ENCODE measurements at places on chromosomes 13 and 19.

DNA sequence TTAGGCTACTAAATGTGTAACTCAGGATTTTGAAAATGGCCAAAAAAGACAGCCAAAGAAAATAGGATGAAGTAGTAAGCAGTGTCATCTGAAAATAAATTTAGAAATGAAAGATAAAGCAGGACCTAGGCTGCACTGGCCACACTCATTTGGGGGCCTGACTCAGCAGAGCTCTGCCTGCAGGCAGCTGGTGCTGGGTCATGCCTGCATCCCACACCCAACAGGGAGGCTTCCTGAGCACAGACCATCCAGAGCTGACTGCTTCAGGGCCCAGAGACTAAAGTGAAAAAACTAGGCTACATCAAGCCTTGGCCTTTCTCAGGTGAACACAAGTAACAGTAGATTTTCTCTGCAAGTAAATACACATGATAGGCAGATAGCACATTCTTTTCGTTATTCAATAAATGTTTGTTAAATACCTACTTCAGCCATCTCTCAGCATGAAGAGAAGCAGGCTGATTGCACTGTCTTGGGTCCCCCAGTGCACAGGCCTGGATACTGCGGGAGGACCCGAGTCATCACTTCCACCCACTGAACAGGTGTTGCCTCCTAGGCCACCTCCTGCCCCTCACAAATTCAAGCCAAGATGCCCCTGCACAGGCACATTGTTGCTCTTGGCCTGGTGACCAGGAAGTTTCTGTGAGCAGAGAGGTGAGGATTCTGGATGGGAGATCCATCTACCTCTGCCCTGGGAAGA, 284.0 kb downstream of the OXGR1 start:
- DNase-seq: no peak

- no peak for DNase-seq
Measured at GRCh38 chr13:111458739-111459138, 138.3 kb downstream of the TEX29 start.

- no peak for DNase-seq
Measured at GRCh38 chr19:17564781-17565180, 9.3 kb downstream of the COLGALT1 start.

GRCh38 chr13:35733827-35734226, 257.3 kb upstream of the MAB21L1 start:
- DNase-seq: no peak

DNA sequence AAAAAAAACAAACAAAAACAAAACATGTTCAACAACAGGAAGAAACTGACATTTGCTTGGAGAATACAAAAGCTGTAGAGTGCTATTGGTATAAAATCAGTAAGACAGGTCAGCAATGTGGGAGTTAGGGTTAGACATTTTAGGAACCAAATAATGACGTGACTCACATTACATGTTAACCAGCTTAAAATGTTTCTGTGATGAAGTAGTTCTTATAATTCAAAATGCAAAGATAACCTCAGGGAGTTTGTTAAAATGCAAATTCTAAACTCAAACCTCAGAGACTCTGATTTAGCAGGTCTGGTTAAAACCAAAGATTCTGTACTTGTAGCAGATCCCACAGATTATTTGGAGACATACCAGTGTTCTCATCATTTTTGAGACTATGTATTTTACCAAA, 549.4 kb upstream of the SLITRK1 start:
- DNase-seq: no peak

DNA sequence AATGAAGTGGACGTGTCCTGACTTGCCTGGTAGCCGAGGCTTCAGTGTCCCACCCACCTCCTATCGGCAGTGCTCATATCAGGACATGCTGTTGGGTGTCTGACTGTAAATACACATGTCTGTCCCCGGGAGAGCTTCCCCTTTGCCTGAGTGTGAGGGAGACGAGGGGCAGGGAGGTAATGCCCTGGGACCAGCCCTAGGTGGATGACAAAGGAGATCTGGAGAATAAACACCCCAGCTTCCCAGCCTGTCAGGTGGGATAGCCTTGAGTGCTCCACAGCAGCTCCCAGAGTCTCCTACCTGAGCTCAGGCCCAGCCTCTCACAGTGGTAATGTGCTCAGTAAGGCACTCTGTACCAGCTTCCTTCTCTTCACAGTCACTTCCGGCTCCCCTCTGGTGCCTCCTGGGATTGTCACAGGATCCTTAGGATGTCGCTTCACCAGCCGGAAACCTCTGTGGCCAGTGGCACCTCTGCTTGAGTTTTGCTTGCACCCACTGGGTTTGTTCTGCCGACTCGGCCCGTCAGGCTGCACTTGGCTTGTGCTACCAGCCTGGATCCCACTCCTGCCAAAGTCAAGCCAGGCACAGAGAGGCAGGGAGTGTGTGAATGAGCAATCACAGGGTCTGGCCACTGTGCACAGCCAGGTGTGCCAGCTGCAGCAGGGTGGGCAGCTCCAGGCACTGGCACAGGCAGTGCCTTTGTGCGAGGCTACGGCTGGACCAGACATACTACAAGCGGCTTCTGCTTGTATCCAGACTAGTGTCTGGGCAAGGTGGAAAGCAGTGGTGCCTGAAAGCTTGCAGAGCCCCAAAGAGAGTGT, 54.4 kb upstream of the RGCC start:
- no peak for DNase-seq

DNA sequence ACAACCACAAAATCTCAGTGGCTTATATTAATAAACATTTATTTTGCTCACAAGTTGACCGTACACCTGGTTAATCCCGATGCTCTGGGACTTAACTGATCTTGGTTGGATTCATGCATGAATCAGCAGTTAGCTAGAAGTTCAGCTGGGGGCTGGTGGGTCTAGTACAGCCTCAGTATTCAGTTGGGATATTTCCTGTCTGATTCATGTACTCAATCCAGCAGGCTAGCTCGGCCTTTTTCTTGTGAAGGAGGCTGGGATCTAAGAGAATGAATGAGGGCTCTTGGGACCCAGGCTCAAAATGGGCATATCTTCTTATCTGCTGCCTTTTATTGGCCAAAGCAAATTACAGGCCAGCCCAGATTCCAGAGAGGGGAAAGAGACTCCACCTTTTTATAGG, 178.8 kb downstream of the KCTD12 start:
- no peak for DNase-seq

GRCh38 chr19:39698535-39698934, 5.7 kb upstream of the LGALS14 start:
- no peak for DNase-seq

- no peak for DNase-seq
Measured at GRCh38 chr13:25196971-25197370, 24.9 kb upstream of the AMER2 start.

GRCh38 chr13:22227895-22228294, 557.0 kb downstream of the FGF9 start:
- DNase-seq: no peak

DNA sequence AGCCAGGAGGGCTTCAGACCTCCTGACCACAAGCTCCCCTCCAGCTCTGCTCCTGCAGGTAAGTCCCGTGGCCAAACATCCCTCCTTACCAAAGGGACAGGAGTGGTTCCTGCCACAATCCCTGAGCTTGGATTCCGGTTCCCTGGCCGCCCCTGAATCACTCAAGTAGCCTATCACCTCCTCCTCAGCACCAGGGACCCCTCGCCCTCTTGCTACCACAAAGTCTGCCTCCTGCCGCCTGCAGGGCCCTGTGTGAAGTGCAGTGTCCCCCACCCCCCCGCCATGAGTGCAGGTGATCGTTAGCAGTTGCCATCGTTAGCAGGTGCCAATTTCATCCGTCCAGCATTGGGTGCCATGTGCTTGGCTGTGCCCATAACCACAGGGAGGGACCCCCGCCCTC, 40.8 kb upstream of the RANBP3 start:
- peak; percentile 9 for DNase-seq

DNA sequence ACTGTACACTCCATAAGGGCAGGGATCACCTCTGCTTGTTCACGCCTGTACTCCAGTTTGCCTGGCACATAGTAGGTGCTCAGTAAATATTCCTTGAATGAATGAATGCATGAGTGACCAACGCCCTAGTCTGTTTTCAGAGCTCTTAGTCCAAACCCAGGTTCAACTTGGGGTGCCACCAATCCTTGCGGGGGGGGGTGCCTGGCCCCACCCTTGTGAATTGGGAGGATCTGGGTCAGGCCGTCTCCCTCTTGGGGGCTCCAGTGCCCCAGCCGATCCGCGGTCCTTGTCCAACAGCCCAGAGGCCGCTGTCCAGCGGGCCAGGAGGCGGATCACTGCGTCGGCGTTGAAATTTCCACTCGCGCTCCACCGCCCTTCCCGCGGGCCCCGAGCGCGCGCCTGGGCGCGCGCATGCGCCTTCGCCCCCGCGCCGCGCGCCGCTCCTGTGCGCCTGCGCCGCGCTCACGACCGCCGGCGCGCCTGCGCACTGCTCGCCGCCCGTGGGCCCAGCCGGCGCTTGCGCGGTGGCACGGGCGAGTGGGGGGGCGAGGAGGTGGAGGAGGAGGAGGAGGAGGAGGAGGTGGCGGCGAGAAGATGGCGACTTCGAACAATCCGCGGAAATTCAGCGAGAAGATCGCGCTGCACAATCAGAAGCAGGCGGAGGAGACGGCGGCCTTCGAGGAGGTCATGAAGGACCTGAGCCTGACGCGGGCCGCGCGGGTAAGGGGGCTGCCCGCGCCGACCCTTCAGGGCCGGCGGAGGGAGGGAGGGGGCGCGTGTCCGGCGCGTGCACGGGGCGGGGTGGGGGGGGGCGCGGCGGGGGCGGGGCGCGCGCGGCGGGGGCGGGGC, at the start of gene CRTC1:
TSS of gene CRTC1 (plus strand) at position 572 of the 849 bp plus-strand sequence. CDS start at position 595, 23 bp downstream.
- peak; percentile 93 for DNase-seq

DNA sequence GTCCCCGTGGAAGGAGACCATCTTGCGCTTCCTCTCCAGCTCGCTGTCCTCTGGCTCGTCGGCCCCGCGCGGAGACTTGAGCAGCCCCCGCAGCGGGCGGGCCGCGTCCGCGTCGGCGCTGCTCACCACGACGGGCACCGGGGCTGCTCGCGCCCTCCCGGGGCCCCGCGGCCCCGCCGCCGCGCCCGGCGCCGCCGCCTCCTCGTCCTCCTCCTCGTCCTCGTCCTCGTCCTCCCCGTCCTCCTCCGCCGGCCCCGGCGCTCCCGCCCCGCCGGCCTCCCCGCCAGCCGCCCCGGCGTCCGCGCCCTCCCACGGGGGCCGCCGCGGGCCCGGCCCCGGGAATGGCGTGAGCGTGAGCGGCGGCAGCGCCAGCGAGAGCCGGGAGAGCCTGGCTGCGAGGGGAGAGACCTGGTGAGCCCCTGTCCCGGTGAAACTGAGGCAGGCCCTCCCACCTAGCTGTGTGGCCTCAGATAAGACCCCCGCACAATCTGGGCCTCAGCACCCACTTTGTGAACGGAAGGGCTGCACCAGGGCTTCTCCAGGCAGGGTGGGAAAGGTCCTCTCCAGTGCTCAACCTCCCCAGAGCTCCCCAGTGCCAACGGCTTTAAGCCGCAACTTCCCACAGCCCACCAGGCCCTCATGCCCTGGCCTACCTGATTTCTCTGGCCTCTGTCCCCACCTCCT, 17.8 kb downstream of the LMTK3 start:
- no peak for DNase-seq

DNA sequence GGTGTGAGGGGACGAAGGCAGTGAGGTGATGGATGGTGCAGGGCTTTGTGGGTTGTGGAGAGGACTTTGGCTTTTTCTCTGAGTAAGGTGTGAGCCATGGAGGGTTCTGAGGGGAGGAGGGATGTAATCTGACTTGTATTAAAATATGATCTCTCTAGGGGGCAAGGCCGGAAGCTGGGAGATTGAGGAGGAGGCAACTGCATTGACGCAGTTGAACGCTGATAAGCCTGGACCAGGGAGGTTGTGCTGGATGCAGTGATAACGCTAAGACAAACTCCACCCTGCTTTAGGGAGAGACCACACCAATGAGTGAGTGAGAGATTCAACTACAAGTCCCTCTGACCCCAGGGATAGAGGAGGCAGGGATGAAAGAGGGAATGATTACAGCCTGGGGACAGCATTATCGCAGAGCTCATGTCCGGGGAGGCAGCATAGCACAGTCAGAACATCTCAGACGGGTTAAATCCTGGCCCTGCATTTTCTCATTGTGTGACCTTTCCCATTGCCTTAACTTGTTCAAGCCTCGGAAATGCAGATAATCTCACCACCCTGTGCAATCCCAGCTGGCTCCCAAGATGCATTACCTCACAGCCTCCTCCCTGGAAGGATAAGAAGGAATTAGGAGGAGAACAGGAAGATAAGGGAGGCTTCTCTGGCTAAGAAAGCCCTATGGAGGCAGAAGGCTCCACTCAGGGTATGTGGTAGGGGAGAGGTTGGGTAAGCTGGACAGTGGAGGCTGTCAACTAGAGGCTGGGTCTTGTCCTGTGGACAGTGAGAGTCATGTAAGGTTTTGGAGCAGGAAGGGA, 124.2 kb downstream of the CACNA1A start:
- DNase-seq: no peak

GRCh38 chr19:31340042-31341025, 8.9 kb downstream of the TSHZ3 start:
- DNase-seq: no peak

DNA sequence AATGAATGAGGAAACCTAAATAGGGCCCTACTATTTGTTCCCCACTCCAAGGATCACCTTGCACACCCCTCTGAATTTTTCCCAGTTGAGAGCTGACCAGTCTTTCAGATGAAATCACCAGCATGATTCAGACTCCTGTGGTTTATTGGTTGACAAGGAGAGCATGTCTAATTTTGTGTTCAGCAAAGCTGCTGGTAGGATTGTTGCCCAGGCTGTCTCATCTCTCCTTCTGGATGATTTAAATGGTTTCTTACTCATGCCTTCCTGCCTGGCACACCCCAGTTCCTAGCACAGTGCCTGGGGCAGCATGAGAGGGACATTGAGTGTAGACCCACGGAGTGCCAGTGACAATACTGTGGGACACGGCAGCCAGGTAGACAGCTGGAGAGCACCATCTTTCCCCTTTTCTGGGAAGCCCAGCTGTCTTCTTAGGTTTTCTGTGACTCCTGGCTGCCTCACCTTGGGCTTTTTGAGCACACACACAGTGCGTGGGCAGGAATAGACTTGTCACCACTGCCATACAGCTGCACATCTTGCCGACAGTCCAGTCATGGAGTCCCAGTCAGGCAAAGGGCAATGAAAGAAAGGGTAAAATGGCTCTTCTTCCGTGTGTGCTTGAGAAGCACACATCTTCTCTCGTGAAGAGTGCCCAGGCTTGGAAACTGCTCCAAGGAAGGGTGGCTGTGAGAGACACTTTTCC, 12.3 kb downstream of the FGF9 start:
- no peak for DNase-seq

- no peak for DNase-seq
Measured at GRCh38 chr13:23414682-23415081, 18.8 kb downstream of the SACS start.

DNA sequence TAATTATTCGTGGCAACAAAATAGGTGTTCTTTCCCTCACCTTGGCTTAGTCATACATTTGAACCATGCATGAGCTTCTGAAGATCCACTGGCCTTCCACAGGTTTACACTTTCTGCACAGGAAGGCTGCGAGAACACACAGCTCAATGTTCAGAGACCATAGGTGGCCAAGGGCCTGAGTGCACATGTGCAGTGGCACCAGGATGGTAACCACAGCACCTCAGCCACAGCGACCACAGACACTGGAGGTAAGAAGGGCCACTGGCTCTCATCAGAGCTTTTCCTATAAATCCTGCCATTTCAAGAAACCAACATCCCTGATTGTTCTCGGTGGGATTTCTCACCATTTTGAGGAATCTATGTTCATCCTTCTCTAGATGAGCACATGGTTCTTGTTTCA, 1.6 kb downstream of the DCLK1 start:
- DNase-seq: no peak
